ENCODE measurements at places on chromosomes 5 and 9. TPM values are rescaled to one million over a fixed set of nuclear protein-coding genes. Genes with fewer than 3 reads are reported as not detected.
A peak's percentile ranks its signal among the peaks of the same experiment; 100 is the strongest.

DNA sequence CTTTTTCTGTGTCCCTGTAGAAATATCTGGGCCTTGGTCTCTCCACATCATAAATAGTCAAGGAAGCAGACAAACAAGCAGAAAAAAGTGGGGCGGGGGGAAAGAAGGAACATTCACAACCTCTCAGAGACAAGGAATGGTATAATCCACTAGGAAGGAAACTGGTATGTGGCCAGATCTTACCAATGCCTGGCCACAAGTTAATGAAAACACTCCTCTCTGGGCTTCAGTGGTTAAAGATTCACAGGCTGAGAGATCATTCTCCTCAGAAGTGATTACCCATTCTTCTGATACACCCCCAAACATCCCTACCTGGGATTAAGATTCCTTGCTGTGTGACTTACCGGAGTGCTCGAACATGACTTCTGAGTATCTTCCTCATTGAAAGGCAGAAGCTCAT is 290.6 kb downstream of the MARCHF11 start:
- no peak for DNase-seq

DNA sequence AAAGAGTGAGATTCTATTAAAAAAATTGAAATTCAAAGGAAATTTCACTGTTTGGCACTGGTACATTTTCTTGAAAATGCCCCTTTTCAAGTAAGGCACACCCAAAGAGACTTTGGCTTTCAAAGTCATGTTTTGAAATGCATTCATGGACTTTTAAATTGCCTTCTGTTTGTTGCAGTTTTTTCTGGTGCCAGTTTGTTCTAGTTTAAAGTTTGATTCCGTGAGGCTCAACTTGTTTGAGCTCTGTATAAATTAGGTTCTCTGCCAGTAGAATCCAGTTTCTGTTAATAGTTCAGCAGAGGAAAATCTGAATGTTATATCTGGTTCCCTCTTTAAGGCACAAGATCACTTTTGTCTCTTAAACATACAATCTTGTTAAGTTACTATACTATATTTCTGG is 16.4 kb downstream of the ATP6V0E1 start:
- DNase-seq: no peak

DNA sequence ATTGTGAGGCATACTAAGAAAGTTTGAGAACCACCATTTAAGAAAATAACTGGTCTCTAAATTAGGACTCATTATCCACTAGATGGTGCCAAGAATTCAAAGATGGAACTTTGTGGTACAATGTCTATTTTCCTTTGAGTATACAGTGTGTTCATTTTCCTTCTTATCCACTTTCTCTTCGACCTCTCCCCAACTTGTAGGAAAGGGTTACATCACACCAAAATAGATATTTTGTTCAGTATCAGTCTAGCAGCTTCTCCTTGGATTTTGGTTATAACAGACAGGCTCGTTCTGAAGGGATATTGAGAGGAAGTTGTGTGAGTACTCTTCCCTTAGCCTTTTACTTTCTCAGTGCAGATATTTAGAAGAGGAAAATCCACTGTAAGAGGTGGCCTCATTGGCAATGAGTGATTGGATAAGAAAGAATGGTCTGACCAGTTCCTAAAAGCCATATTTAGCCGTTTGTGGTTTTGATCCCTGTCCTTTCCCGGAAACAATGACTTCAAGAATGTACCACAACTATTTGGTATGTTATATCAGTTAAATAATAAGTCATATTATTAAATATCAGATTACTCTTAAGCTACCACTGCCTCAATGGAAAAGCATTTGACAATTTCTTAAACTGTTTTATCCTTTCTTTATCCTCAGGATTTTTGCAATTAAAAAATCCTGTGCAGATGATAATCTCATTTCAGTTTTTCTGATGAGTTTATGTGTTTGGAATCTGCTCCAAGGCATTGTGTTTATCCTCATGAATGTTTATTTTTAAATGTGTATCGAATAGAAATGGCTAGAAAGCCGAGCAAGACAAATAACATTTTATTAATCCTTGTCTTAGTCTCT is 69.0 kb upstream of the GRAMD2B start:
- peak; percentile 64 for DNase-seq

Gene IFNA21
- total RNA-seq: not detected

DNA sequence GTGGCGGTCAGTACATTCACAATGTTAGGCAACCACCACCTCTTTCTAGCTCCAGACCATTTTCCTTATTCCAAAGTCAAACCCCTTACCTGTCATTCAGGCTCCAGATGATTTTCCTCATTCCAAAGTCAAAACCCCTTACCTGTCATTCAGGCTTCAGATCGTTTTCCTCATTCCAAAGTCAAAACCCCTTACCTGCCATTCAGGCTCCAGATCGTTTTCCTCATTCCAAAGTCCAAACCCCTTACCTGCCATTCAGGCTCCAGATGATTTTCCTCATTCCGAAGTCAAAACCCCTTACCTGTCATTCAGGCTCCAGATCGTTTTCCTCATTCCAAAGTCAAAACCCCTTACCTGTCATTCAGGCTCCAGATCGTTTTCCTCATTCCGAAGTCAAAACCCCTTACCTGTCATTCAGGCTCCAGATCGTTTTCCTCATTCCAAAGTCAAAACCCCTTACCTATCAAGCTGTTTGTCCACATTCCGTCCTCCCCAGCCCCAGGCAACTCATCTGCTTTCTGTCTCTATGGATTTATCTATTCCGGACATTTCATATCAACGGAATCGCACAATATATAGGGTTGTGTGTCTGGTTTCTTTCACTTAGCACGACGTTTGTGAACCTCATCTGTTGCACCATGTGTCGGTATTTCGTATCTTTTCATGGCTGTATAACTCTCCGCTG is 5.2 kb downstream of the PLEKHG4B start:
- DNase-seq: no peak

- DNase-seq: no peak
These were observed 25.4 kb downstream of the DMRT3 start for GRCh38 chr9:1001838-1002237.

Gene PRLR
- 2.4 TPM for total RNA-seq

Gene FGD3
- 29.9 TPM for total RNA-seq

DNA sequence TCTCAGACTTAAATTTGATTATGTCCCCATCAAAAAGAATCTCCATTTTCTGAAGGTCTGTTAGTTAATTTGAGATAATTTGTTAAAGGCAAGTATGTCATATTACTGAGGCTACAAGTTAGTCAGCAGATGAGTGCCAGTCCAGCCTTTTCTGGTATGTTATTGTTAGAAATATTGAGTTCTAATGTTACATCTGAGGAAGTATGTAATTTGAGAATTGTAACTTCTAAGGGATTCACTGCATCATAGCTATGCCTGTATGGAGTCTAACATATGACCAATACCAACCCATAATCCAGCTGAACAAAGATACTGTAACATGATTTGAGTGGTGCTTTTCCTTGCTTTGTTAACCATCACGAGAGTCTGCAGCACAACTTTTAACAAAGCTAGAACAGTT is 13.9 kb downstream of the SLC23A1 start:
- no peak for DNase-seq

GRCh38 chr5:145551714-145552113 is 283.4 kb downstream of the PRELID2 start:
- DNase-seq: no peak

DNA sequence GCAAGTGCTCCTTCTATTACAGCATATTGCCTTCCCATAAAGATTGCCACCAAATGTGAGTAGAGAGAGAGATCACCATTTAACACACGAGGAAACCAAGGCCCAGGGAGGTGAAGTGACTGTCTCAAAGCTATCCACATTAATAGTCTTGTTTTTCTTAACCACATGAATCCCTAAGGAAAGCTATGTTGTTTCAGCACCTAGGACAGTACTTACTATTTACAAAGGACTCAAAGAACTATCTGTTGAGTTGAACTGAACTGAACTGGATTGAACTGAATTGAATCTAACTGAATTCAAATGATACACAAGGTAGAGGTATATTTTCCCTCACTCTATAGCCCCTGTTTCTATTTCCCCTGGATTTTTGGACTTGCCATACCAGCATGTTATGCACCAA is 430.4 kb downstream of the CAAP1 start:
- peak; percentile 4 for DNase-seq

DNA sequence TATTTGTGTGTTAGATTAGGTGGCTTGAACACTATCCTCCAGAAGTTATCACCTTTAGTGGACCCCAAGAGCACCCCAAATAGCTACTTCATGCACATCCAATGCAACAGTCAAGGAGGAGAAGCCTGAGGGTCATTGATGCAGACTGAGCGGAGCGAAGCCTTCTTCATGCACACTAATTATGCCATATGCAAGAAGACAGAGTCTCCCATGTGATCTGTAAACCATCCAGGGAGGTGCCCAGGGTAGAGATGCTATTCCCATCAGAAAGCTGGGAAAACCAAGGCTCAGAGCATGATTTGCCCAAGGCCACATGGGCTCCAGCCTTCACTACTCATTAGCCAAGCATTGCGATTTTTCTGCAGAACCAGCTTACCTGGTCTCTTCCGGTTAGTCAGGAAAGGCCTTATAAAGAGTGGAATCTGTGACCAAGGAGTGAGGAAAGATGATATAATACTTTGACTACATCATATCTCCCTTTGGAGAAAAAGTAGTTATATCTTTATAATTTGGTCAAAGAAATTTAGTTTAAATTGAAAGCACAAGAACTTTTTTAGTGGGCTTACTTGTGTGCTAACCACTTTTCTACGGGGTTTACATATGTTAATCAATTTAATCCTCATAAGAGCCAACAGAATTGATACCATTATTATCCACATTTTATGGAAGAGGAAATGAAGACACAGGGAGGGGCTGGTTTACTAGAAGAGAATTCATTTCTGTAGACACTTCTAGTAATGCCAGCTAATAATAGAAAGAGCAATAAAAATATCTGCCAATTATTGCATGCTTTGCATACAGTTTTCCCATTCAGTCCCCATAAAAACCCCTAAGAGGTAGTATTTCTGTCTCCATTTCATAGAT is 220.0 kb downstream of the ESM1 start:
- DNase-seq: no peak

DNA sequence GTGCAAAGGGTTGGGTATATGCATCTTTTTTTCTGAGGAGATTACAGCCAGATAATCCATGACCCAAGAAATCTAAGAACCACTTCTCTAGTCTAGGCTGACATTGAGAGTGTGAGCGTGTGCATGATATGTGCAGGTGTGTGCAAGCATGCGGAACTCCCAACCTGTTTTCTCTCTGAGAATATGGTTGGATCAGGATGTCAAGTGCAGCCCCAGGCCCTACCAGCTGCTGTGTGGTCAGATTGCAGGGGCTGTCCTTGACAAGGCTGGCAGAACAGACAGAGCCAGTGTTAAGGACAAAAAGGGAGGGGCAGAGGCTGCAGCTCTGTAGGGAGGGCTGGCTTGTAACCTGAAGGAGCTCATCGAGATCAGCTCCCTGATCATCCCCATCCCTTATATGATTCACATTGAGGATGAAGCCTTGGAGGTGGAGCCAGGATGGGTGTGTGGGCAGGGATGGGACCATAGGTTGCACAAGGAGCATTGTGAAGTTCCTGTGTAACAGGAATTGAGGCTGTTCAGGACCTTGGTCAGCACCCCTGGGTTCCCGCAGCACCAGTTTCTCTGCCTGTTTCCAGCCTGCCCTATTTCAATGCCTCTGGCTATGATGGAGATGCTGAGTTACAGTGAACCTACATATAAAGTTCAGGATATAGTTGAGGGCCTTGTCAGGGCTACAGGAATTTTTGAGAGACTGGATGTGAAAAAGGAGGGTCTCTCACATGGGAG is 52.6 kb upstream of the ARAP3 start:
- DNase-seq: peak; percentile 71

DNA sequence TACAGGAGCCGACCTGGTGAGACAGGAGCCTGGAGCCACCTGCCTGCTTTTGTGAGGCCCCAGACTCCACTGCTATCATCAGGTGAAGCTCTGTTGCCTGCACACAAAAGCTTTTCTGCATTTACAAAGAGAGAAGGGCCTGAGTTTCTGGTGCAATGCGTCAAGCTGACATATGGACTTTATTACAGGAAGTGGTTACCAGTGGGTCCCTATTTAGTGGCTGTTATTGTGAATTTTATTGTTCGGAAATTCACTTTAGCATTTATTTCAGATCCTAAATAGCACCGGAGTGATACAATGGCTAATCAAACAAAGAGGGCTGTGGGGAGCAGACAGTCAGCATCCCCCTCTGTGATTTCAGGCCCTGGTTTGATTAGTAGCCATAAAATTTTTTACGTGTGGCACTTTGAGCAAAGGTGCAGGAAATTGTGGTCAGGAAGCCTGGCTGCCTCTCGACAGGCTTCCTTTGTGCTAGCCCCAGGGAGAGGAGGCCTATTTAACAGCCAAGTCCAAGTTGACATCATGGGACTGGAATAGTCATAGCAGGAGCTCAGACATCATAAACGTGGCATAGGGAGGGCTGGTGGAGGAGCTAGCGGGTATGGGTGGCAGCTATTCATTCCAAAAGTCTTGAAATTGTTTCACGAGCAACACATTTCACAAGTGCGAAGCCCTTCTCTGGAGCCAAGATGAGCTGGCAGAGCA is 8.4 kb downstream of the TGFBI start:
- DNase-seq: no peak

DNA sequence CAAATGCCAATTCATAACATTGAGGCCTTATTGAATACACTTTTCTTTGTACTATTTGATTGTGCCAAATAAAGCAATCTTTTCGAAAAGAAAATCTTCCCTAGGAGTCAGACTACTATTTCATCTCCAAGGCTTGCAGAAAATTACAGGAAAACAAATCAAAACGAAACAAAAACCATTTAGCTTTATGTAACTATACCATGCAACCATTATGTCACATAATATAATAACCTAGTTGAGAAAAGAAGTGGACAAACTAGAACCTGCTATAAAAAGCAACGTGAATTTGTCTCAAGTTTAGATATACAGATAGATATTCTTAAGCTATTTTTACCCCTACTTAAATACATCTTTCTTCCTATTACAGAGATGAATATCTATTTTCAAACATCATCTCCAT is 18.0 kb downstream of the HTR4 start:
- no peak for DNase-seq

Gene RANBP6
- total RNA-seq: 21.6 TPM

- no peak for DNase-seq
These were observed 84.5 kb downstream of the NDFIP1 start for GRCh38 chr5:142193114-142193428.

Gene IL9
- not detected for total RNA-seq

DNA sequence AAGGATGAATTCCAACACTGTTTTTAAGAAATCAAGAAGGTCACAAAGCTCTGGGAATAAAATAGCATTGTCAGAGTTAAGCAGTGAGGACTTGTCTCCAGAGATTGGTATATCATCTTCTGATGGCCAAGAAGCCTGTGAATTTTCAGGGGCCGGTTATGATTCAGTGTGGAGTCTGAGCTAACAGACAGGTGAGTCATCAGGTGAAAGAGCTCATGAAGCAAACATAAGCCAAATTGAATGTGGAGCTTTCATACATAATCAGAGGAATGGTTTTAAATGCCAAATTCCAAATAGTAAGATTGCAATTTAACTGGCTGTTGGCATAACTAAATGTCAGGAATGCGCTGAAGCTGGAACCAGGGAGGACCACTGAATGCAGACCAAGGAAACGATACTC is 494.2 kb downstream of the MTRR start:
- DNase-seq: no peak

Gene GLDC
- total RNA-seq: 3.0 TPM

Gene FAM81B
- total RNA-seq: 3.8 TPM

Gene DAPK1
- 123 TPM for total RNA-seq

GRCh38 chr9:136258786-136259516 is 13.3 kb upstream of the QSOX2 start:
- no peak for DNase-seq

Measured in left lung (tissue), 14 donors.